ENCODE measurements at places on chromosomes 2 and 18. TPM values are rescaled to one million over a fixed set of nuclear protein-coding genes. Genes with fewer than 3 reads are reported as not detected.

IL36B gene
- total RNA-seq = not detected

TP53I3 gene
- 10.4 TPM for total RNA-seq

RNF152 gene
- total RNA-seq = 28.2 TPM

DNA sequence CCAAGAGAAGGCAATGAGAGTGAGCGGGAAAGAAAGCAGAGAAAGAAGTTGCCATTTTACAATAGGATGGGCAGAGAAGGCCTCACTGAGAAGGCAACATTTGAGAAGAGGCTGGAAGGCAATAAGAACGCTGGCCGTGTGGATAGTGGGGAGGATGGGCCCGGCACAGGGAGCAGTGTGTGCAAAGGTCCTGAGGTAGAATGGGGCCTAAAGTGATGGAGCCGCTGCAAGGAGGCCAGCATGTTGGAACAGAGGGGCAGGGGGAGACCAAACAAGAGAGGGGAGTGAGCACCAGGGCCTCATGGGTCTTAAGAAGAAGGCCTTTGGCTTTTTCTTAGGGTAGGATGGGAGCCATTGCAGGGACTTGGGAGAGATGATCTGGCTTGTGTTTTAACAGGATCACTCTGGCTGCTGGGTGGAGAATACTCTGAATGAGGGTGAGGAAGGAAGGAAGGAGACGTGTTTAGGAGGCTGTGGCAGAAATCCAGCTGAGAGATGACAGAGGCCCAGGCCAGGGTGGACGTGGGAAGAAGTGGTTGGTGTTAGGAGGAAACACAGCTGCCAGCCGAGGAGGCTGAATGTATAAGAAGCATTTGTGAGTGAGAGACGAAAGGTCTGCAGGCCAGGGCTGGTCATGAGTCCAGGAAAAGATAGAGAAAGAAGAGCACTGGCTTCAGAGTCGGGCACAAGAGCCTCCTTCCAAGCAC, 159.8 kb downstream of the KLHL29 start:
- ATAC-seq = no peak

GRCh38 chr2:157394928-157395327, 49.0 kb downstream of the CYTIP start:
- ATAC-seq = no peak

DNA sequence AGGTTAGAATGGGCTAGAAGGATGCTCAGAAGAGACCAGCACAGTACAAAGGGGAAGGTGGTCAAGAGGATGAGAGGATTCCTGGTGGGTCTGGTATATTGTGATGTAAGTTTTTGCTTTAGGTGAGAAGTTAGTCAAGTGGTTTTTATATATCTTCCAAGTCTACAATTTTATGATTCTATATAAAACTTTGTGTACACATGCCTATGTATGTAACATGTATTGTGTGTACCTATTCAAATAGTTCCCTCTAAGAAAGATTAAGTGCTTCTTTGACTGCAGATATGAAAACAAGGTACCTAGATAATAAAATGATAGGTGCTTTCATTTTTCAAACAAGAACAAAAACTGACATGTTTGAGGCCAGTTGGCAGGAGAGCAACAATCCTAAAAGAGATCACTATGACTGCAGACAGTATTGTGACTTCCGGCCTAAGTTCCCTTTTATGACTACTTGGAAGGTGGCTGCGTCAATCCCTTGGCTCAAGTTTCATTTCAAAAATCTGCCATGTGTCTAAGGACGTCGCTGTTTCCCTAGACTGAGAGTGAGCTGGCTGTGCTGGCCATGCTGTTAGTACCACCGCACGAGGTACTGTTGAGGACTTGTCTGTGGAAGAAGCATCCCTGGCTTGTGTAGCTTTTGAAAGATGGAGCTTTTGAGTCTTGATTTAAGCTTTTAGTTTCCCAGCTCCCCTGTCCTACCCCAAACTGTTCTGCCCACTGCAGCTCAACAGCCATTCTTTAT, 123.1 kb downstream of the PRPF40A start:
- ATAC-seq = no peak

OSBPL1A gene
- 26.0 TPM for total RNA-seq

DNA sequence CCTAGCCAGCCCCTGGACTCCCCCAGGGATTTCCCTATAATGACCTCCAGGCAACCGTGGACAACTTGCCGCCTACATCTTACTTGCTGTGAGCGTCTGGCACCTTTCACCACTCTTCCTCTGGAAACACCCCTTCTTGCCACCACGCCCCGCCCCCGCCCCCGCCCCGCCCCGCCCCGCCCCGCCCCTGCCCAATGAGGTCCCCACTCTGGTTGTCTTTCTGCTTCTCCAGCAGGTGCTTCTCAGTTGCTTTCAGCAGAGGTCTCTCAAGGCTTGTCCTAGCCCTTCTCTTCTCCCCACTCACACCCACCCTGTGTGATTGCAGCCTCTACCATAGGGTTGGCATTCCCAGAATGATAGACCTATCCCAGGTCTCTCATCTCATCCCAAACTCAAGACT, 214.5 kb downstream of the EN1 start:
- ATAC-seq = no peak

DNA sequence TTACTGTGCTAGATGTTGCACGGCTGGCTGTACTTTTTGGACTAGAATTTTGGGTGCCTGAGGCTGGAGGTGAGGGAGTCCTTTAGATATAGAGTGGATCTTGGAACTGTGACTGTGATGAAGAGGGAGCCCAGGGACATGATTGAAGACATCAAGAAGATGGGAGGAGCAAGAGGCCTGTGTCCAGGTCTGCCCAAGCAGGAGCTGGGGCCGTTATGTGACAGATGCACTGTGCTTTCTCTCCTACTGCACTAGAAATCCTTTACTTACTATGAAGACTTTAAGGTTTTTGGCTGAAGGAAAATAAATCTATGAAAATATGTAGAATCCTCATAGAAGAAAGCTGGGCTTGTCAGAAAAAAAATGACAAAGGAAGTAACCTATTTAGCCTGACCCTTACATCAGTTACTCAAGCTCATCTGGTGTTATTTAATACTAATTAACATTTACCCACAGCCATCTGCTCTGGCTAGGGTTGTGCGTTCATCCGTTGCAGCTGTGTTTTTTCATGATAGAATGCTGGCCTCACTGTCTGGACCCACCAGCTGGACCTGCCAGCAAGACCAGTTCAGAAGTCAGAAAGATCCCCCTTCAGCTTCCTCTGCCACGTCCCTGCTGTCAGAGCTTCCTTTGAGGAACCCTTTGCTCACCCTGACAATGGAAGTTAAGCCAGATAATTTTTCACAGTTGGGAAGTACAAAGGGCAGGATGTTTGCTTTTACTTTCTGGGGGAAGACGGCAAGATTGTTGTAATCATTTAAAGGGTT, 16.7 kb downstream of the TSN start:
- ATAC-seq = peak; percentile 83

GRCh38 chr2:104213758-104214157, 640.2 kb upstream of the POU3F3 start:
- ATAC-seq = no peak

GRCh38 chr2:160246356-160246755, 46.3 kb upstream of the ITGB6 start:
- no peak for ATAC-seq

GRCh38 chr2:31322371-31322770, 88.4 kb downstream of the EHD3 start:
- ATAC-seq = no peak

DNA sequence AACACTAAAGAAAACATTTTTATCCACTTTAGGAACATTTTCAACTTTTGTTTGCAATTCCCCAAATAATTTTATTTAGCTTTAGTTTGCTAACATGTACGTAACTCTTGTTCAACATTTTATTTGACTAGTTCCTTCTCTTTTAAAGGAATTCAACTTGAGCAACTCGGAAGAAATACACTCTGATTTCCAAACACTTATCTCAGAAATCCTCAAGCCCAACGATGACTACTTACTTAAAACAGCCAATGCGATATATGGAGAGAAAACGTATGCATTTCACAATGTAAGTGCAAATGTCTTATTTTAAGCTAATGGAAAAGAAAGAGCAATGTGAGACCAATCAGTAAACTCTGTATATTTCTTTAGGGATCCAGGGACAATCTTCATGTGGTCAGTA, 10.1 kb downstream of the SERPINB10 start:
- ATAC-seq = no peak

- no peak for ATAC-seq
These were observed 73.7 kb downstream of the RBMS1 start for GRCh38 chr2:160419776-160420505.

RSAD2 gene
- total RNA-seq = 8.9 TPM

WDCP gene
- 11.9 TPM for total RNA-seq

DNA sequence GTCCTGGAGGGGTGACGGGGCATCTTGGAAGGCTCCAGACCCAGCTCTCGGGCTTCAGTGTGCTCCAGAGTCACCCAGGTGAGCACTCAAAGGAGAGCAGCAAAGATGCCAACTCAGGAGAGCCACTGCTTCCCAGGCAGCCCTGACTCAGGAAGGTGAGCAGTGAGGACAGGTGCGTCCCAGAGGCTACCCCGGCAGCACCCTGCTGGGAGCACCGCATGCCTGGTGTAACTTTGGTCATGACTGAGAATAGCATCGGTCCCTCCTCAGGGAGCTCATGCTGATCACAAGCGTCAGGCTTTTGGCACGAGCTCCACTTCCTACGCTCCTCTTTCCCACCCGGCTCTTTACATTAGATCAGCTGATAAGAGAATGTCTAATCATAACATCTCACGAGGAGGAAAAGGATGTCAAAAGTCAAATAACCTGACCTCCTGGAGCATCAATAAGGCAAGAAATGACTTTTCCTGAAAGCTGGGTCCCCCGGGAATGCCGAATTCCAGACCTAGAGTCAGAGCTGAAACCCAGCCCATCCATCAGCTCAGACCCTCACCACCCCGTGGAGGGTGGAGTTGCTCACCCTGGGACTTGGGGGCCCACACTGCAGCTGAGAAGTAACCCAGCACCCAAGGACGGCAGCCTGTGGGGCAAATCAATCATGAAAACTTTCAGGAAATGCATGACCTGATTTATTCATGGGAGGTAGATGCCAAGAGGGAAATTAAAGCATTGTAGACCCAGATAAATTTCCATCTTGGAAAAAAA, 248.8 kb downstream of the ACKR3 start:
- ATAC-seq = no peak

DNA sequence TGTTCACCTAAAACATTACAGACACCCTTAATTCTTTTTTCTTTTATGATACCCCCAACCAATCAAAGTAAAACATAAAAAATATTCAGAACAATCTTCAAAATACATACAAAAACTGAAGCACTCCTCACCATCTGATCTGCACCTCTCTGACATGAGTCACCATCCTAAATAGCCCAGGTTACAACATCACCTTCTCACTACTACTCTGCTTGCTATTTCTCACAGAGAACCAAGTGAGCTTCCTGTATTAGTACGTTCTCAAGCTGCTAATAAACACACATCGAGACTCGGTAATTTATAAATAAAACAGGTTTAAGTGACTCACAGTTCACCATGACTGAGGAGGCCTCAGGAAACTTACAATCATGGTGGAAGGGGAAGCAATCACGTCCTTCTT, 183.5 kb downstream of the CBLN2 start:
- no peak for ATAC-seq

GRCh38 chr18:48718251-48718959, 179.6 kb downstream of the CTIF start:
- ATAC-seq = no peak

IL18R1 gene
- 0.43 TPM for total RNA-seq

GRCh38 chr18:1452821-1453220, 548.1 kb downstream of the ADCYAP1 start:
- ATAC-seq = no peak

DNA sequence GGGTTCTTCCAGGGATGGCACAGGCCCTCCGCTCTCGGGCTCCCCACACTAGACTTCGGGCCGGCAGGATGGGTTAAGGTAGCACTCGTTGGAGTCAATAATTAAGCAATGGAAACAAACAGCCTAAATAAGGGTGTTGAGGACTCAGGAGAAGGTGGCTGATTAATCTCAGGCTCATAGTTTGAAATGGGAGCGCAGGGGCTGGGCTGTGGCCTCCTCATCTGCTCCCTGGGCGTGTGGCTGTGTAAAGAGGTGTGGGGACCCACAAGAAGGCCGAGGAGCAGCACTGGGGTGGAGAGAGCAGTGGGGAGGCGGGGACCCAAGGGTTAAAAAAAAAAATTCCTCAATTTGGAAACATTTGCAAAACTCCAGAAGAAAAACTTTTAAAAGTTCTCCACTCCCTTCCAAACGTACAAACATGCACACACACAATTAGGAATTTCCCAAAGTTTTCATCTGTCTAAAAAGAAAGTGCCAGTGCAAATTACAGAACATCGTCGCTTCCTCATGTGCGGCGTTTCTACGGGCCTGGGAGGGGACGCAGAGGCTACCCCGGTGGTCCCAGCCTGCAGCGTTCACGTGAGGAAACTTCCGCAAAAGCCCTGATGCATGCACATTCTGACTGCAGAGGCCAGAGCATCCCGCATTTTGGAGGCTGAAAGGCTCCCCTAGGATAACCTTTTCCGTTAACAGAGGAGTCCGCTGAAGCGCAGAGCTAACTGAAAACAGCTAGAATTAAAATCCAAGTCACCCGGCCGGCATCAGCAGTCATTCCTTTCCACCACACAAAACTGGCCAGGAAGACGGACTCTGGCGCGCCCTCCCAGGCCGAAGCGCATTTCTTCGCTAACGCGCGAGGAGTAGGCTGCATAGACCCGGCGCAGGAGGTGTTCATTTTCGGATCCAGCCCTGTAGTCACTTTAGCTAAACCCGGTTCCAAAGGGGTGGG, 1.0 kb upstream of the TUBB6 start:
- ATAC-seq = peak; percentile 34

GRCh38 chr2:232483311-232483922, 4.2 kb downstream of the ECEL1 start:
- no peak for ATAC-seq

- ATAC-seq = peak; percentile 42
These were observed 24.5 kb downstream of the SIGLEC15 start for GRCh38 chr18:45850021-45850420.

LGALSL gene
- total RNA-seq = 15.1 TPM

POTEC gene
- total RNA-seq = not detected

DNA sequence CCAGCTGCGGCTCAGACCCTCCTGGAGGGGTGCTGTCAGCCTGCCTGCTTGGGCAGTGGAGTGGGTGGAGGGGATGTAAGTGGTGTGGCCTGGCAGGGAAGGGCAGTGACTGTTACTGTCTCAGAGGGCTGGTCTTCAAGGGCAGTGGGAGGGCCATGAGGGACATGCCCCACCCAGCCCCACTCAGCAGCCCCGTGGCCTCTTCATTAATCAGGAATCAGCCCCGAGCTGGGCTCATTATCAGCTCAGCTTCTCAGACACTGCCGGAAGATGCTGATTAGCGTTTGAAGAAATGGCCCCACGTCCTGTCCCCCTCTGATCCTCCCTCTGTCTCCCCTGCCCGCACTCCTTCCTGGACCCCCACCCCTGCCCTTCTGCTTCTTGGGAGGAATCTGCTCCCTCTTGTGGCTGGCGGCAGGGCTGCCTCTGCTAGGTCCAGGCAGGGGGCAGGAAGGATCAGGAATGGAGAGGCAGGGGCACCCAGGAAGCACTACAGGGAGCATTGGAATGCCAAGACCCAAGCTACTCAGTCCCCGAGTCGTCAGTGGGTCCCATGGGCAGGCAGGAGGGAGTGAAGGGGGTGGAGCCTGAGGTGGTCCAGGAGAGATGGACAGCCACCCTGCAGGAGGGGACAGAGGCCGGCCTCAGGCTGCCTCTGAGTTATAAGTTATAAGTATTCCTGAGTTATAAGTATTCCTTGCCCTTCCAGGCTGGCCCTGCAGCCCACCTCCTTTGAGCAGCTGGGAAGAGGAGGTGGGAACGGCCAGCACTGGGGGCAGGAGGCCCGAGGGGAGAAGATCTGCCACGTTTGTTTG, 7.0 kb downstream of the ASIC4 start:
- peak; percentile 36 for ATAC-seq

ACVR1C gene
- total RNA-seq = 0.19 TPM

GRCh38 chr2:191845248-191845715, 1.6 kb downstream of the CAVIN2 start:
- no peak for ATAC-seq

CYP27C1 gene
- total RNA-seq = 0.18 TPM

SH3BP4 gene
- 36.4 TPM for total RNA-seq

Data from motor neuron (in vitro differentiated cells).